Urinary bladder (tissue), 4 donors: ENCODE measurements at places on chromosomes 5 and 9. TPM values are rescaled to one million over a fixed set of nuclear protein-coding genes. Genes with fewer than 3 reads are reported as not detected.

Gene RASGEF1C
- total RNA-seq: 0.69 TPM

Gene AQP3
- 27.1 TPM for total RNA-seq

Gene LMX1B
- total RNA-seq: not detected

Gene NR3C1
- total RNA-seq: 80.2 TPM

Gene NR6A1
- 1.4 TPM for total RNA-seq

Gene KIAA0825
- 25.5 TPM for total RNA-seq

Gene IL9
- not detected for total RNA-seq

Gene PALM2AKAP2
- 15.6 TPM for total RNA-seq

Gene NOXA1
- total RNA-seq: 0.90 TPM

Gene GLDC
- 0.74 TPM for total RNA-seq

Gene HNRNPK
- total RNA-seq: 649 TPM

Gene AQP7
- total RNA-seq: 1.9 TPM

Gene MARVELD2
- 5.9 TPM for total RNA-seq

Gene NUP155
- 66.0 TPM for total RNA-seq

Gene CYLC2
- not detected for total RNA-seq

Gene PCDHGC3
- 62.8 TPM for total RNA-seq

Gene SNX24
- 26.1 TPM for total RNA-seq

Gene GDF9
- 0.26 TPM for total RNA-seq

Gene OR1Q1
- total RNA-seq: not detected

Gene PCSK5
- 25.4 TPM for total RNA-seq

Gene CARD9
- 3.2 TPM for total RNA-seq

Gene CMBL
- total RNA-seq: 17.2 TPM

Gene MCTP1
- 45.7 TPM for total RNA-seq

Gene P4HA2
- 102 TPM for total RNA-seq

Gene ELAVL2
- total RNA-seq: 14.8 TPM

Gene RMRP
- total RNA-seq: 99,097 TPM

Gene TAF11L14
- not detected for total RNA-seq

Gene ATG10
- total RNA-seq: 14.5 TPM

Gene PIP5K1B
- total RNA-seq: 6.4 TPM

Gene SPATA31D4
- total RNA-seq: not detected

Gene CLIC3
- 3.6 TPM for total RNA-seq

Gene PCDHAC2
- 3.0 TPM for total RNA-seq

Gene TTLL11
- total RNA-seq: 12.8 TPM

Gene ZNG1A
- total RNA-seq: 51.2 TPM

Gene OTP
- not detected for total RNA-seq

Gene PCDH12
- 14.6 TPM for total RNA-seq

Gene ATG12
- total RNA-seq: 75.9 TPM

Gene MYO10
- total RNA-seq: 21.3 TPM

Gene ADAMTSL1
- 42.3 TPM for total RNA-seq

Gene OSMR
- total RNA-seq: 24.7 TPM

Gene TRIM41
- 8.8 TPM for total RNA-seq

Gene CERCAM
- 50.3 TPM for total RNA-seq

Gene MELK
- 18.9 TPM for total RNA-seq

Gene LCN15
- total RNA-seq: not detected

Gene ZNF367
- total RNA-seq: 22.0 TPM

Gene SLC45A2
- not detected for total RNA-seq

Gene MLANA
- total RNA-seq: not detected

Gene SEMA5A
- 78.6 TPM for total RNA-seq

Gene PTPRD
- 210 TPM for total RNA-seq

Gene PHF2
- 20.0 TPM for total RNA-seq

Gene AJM1
- 0.69 TPM for total RNA-seq

Gene FANCG
- total RNA-seq: 14.9 TPM

Gene TSSK1B
- total RNA-seq: 1.2 TPM

Gene ZCCHC7
- 40.7 TPM for total RNA-seq
